ENCODE measurements at places on chromosomes 1 and 21.

GRCh38 chr1:226201029-226201593 is 14.6 kb upstream of the ACBD3 start:
- DNase-seq = no peak

DNA sequence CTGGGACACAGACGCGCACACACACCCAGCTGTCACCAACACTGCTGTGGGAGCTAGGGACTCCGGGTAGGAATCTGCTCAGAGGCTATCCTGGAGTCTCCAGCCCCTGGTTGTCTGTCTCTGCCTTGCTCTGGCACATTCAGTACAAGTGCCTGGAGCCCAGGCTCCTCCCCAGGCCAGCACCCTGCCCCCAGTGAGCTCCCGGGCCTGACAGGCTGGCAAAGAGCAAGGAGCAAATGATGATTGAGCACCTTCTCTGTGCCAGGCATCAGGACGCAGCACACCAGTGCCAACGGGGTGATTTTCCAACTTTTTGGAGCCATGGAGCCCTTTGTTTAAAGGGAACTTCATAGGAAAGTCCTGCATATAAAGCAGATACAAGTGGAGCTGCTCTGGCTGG is 6.5 kb downstream of the CNTN2 start:
- no peak for DNase-seq

- no peak for DNase-seq
These were observed 326.4 kb downstream of the TGFB2 start for GRCh38 chr1:218671573-218671972.

DNA sequence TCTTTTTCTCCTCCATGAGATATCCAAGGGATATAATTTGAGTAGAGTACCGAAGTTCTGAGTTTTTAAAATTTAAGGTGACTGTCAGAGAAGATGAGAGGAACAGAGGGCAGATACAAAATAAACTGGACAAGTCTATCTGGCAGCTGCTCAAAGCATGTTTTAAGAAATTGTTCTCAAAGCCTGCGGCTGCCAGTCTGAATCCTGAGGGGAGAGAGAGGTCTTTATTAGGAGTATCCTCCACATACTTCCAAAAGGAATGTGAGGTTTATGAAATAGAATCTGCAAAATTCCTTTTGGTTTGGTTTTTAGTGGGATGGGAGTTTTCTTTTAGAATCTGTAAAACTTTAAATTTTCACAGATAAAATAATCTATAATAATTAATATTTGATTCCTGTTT is 41.3 kb downstream of the TTC13 start:
- no peak for DNase-seq

DNA sequence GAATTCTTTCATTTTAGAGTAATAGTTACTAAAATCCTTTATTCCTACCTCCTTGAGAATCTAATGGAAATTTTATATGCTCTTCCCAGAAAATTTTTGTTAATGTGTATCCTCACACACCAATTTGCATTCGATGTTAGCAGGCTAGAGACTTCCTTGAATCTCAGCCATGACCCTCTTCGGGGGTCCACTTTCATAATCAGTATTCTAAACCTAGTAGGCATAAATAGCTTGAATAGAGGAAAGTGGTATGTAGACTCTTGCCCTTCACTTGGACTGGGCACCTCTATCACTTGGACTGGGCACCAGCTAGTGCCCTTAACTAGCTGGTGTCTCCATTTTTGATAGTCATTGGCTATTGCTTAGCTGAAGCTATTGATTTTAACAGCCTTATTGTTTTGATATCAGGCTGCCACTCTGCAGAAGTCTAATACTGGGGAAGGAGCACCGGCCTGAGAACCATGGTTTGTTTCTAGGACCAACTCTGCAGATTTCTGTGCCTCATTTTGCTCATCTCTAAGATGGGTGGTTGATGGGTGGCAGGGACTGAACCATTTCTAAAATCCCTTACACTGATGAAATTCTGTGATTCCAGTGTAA is 42.8 kb downstream of the MRPL39 start:
- no peak for DNase-seq

DNA sequence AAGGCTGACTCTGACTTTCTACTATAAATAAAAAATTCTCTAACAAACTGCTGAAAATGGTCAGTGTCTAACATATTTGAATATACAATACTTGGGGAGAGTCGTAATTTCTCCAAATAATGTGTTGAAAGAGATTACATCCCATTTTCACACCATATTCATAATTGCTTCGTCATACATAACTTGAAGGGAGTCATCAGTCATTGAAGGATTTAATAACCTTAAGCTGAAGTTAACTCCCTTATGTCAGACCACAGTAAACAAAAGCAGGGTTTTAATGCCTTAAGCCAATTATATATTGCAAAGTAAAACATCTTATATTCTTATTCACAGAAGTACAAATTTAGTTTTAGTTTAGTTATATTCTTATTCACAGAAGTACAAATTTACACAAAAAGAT is 129.9 kb downstream of the RERE start:
- DNase-seq = no peak

DNA sequence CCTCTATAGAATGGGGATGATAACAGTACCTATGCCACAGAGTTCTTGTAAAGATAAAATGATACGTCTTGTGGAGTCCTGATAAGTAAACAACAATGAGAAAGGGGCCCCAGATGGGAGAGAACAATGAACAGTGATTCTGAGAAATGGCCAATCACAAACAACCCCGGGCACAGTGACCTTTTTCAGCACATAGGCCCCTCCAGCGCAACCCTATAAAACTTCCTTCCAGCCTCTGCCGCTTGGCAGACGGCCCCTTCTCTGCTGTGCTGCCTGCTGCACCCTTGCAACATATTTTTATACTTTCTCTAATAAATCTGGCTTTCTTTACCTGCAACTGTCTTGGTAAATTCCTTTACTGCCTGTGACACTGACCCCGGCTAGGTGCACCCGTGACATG is 8.9 kb downstream of the RCAN1 start:
- DNase-seq = no peak

GRCh38 chr21:36692835-36693488 is 6.0 kb upstream of the SIM2 start:
- DNase-seq = no peak

DNA sequence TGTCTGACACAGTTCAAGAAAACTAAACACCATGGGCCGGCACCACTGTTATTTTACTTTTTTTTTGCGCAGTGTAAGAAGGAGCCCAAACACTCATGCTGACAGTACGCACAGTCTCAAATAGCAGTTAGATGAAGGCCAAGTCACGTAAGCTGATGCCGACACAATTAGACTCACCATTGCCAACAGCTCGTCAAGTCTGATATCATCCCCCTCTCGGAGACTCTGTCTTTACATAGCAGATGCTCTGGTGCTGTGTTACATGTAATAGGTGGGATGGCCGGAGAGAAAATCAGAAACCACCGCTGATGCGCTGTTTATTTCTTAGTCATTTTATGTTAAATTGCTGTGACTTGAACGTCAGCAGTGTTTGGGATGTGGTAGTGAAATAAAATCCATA is 49.3 kb downstream of the TGFB2 start:
- no peak for DNase-seq

- DNase-seq = peak; percentile 7
These were observed 659 bp downstream of the AGO1 start for GRCh38 chr1:35883635-35884101.

- DNase-seq = no peak
These were observed 472.3 kb upstream of the VAMP3 start for GRCh38 chr1:7298749-7299151.

DNA sequence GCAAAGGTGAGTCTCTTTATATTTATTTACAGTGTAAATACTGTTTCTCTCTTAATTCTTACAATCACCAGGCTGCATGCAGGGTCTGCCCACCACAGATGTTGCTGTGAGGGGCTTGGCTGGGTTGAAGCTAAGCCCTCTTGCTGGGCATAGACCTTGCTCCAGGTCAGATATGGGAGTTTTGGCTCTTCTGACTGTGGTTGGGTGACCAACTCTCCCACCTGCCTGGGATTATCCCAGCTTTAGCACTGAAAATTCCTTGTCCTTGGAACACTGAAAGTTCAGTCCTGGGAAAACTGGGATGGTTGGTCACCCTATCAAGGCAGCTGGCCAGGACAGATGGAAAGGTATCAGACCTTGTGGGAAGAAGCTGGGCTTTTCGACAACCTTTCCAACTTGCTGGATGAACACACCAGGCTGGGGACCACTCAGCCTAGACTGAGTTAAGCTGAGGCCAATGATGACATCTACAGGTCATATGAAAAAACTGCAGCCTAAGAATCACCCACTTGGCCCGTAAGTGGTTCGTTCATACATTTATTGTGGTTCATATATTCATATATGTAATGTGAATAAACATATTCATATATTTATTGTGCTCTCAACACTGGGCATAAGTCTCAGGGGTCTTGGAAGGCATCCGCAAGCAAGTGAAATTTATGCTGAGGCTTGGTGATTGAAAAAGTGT is 26.6 kb upstream of the HPDL start:
- DNase-seq = peak; percentile 18

DNA sequence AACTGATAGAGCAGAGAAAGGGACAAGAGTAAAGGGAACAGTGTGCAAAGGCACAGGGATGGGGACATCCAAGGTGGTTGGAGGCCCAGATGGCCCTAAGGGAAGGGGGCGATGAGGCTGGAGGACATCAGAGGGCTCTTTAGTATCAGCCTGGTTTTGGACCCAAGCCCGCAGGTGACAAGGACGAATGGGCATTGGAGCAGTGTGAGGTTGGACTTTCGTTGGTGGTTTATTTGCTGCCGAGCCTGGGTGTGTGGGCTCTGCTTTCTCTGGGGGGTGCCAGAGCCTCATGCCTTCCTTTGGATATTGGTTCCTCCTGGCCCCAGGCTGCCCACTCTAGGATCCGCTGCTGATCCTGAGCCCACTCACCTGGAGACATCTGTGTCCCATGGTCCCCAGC is 12.1 kb downstream of the FOXO6 start:
- no peak for DNase-seq

GRCh38 chr1:5690291-5690690 is 301.9 kb downstream of the NPHP4 start:
- DNase-seq = no peak

GRCh38 chr1:94648225-94649007 is 106.9 kb upstream of the F3 start:
- no peak for DNase-seq

- DNase-seq = no peak
These were observed 14.8 kb upstream of the GBP5 start for GRCh38 chr1:89287181-89288050.

DNA sequence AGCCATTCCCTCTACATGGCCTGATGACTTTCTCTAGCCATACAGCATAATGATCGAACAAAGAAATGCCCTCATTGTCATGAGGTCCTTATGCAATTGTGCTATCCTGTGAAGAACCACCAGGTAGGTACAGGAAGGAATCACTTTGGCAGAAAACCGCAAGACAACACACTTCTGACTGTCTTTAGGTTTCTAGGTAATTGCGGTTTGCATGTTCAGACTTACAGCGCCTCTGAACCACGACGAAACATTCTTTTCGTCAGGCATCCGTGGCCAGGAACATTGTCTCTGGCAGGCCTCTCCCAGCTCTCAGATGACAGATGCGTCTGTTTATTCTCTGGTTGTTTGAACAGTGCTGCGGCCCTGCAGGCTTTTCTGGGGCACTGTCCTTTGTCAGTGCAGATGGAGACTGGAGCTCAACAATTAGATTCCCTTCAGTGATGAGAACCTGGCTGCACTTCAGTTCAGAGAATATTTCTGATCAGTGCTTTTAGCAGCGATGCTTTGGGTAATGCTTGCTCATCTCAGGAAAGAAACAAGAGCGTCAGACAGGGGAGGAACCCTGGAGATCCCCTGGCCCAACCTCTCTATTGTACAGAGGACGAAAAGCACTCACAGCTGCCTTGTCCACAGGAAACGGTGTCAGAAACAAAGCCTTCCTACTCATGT is 63.4 kb downstream of the B3GALT5 start:
- DNase-seq = no peak

GRCh38 chr1:84434801-84435549 is 36.7 kb downstream of the DNASE2B start:
- DNase-seq = no peak

Measured in CD4-positive, alpha-beta T cell (primary cell).